ENCODE measurements at places on chromosomes 6 and 20. TPM values are rescaled to one million over a fixed set of nuclear protein-coding genes. Genes with fewer than 3 reads are reported as not detected.

Gene ERVFRD-1
- total RNA-seq: not detected

Gene PTGIS
- total RNA-seq: 1.5 TPM

Gene TPMT
- total RNA-seq: 9.4 TPM

Gene GPLD1
- total RNA-seq: 0.18 TPM

Gene FRK
- total RNA-seq: under 0.01 TPM

Gene BCAS1
- not detected for total RNA-seq

Gene MAFB
- total RNA-seq: 0.63 TPM

Gene C2
- total RNA-seq: 0.19 TPM

Gene CDSN
- total RNA-seq: under 0.01 TPM

Gene PDE10A
- 12.5 TPM for total RNA-seq

Gene SPATS1
- total RNA-seq: not detected

Gene ADA
- 27.7 TPM for total RNA-seq

Gene KHDC1
- total RNA-seq: 0.85 TPM

Gene CLVS2
- total RNA-seq: under 0.01 TPM

Gene TMEM217
- 8.6 TPM for total RNA-seq

Gene MAPK13
- 4.1 TPM for total RNA-seq

Gene TENT5A
- 4.1 TPM for total RNA-seq

Gene GNMT
- 0.09 TPM for total RNA-seq

Gene ZBTB46
- total RNA-seq: 7.8 TPM
